ENCODE measurements at places on chromosomes 1 and 21.

DNA sequence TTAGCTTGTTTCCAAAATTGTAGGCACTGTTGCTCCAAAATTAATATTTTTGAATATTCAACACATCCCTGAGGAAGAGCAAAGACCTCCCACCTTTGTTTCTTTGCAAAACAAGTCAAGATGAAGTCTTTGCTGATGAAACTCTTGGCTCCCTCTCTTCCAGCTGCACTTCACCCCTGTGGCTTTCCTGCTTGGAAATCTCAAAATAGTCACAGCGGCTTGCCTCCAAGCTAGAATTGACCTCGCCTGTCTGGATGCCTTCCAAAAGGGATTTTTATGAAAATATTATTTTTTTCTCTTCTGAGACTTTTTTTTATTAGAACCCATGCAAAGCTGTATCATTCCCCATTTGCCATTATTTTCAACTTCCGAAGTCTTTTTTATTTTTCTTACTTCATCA, 71.1 kb upstream of the MROH9 start:
- DNase-seq = no peak

- no peak for DNase-seq
These were observed 31.4 kb downstream of the ZNF670 start for GRCh38 chr1:247047260-247047659.

DNA sequence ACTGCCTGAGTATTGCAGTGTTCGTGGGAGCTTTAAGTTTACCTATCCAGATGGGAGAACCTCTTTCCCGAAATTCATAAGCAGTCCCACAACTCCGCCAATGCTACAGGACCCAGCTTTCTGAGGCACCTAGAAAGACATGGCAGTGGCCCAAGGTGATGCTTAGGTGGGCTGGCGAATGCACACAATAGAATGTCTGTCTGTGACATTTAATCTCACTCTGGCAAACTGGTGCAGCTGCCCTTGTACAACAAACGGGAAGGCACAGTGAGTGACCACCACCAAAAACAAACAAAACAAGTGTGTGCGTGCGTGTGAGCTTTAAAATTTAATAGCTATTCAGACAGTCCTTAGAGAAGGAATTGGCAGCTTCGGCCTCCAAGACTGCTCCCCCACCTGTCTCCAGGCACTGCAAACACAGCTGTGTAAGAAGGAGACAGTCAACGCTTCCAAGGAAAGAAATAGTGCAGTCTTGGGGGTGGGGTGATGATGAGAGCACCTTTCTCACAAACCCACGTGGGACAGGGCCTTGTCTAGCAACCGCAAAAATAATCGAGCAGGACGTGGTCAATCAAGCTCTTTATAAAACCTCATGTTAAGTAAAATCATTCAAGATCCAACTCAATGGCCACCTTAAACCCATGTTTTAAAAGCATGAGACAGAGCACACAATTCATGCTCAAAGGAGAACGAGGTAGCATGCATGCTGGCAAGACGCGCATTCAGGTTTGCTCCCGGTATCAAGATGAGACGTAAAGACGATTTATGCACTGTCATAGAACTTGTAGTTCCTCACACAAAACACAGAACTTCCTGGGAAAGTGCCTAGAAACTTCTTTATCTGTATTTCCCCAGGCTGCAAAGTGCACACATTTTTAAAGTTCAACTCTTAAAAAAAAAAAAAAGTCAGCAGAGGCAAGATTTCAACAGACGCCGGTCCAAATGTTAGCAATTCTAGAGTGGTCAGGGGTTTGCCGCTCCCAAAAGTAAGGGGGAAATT, 84.1 kb downstream of the TM2D1 start:
- no peak for DNase-seq

- DNase-seq = no peak
These were observed 38.0 kb downstream of the PLXNA2 start for GRCh38 chr1:208206092-208206698.

DNA sequence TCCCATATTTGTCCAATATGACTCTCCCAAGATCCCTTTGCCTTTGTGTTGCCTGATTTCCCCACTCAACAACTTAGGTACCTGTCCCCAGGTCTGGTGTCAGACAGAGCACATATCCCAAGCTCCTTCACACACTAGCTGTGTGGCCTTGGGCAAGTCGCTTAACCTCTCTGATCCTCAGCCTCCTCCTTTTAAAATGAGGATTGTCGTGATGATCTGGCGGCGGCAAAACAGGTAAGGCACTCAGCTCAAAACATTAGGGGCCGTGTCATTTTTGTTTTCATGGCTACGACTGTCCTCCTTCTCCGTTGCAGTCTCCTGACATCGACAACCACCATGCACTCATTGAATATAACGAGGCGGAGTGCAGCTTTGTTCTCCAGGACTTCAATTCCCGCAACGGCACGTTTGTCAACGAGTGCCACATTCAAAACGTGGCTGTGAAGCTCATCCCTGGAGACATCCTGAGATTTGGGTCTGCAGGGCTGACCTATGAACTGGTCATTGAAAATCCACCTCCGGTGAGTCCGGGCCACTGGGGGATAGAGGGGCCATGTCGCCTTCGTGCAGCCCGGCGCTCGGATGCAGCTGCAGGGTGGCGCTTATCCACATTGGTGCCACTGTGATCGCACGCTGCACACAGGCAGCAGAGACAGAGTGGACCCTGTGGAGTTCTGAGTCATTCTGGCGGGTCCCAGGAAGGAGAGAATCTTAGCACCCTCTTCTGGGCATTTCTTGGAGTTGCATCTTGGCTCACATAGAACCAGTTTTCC, 25.2 kb downstream of the FHAD1 start:
- peak; percentile 71 for DNase-seq

GRCh38 chr1:235500971-235501540, 3.2 kb downstream of the B3GALNT2 start:
- no peak for DNase-seq

GRCh38 chr21:29052224-29052623, 21.2 kb downstream of the CCT8 start:
- no peak for DNase-seq

DNA sequence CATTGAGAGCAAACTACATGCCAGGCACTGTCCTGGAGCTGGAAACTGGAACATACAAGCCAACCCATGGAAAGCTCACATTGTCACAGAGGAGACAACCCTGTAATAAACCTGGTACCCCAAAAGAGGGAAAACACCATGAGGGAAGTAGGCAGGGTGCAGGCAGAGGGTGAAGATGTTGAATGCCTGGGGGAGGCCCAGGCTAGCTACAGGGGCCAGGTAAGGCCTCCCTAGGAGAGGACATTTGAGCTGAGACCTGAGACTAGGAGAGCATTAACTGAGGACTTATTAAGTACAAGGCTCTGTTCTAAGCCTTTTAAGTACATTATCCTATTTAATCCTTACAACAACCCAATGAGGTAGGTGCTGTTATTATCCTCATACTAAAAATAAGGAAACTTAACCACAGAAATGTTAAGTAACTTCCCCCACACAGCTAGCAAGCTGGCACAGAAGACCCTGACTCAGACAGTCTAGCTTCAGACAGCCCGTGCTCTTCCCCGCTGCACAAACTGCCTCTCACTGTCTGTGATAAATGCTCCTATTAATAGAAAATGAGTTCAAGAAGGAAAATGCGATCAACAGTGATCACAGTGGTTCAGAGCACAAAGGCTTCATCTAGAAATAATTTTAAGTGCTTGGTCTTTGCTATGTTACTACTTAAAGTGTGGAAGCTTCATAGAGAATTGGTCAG, 41.8 kb downstream of the ZNF281 start:
- DNase-seq = no peak

GRCh38 chr1:154906621-154907081, 29.9 kb downstream of the PMVK start:
- no peak for DNase-seq

DNA sequence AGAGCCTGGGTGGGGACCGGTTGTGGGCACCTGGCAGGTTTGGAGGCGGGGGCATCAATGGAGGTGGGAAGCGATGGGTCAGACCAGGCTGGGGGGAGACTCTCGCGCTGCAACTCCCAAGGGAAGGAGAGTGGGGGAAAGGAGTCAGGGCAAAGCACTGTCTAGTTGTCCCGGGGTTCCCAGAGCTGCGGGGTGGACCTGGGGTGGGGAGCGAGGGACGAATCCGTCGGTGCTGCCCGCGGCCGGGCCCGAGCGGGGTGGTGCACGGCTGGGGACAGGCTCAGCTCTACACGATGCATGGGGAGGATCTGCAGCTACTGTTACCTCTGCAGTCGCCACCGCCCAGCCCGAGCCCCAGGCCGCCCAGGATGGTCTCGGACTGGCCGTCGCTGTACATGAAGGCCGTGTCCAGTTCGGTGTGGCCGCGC, 427 bp downstream of the AKR7A2 start:
- DNase-seq = no peak

DNA sequence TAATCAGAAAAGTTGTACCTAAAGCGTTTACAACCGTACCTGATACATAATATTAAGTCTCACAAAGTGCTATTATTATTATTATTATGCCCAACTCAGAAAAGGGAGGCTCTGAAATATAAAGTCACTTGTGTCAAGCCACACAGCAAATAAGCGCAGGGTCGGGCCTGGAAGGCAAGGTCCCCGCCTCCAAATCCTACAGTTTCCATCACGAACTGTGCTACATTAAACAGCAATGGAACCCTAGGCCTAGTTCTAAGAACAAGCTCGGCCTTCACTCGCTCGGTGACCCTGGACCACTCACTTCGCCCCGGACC, 549 bp downstream of the PARS2 start:
- DNase-seq = no peak

- DNase-seq = no peak
These were observed 33.5 kb upstream of the RAP1A start for GRCh38 chr1:111586112-111586511.

GRCh38 chr1:91552091-91552490, 51.4 kb downstream of the CDC7 start:
- DNase-seq = no peak

GRCh38 chr1:69269491-69269890, 298.2 kb upstream of the LRRC7 start:
- no peak for DNase-seq

- DNase-seq = no peak
These were observed 35.6 kb downstream of the CASZ1 start for GRCh38 chr1:10760566-10761502.

DNA sequence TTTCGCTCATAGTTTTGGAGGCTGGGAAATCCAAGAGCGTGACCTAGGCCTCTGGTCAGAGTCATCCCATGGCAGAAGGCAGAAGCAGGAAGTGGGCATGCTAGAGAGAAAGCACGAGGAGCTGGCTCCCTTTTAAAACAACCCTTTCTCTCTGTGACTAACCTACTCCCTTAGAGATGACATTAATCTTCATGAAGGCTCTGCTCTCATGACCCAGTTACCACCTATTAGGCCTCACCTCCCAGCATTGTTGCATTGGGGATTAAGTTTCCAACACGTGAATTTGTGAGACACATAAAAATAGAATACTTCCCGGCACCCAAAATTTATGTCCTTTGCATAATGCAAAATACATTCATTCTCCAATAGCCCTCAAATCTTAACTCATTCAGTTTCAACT, 223.1 kb upstream of the ST6GALNAC5 start:
- DNase-seq = no peak

GRCh38 chr1:48186306-48186839, 36.1 kb upstream of the SLC5A9 start:
- no peak for DNase-seq

DNA sequence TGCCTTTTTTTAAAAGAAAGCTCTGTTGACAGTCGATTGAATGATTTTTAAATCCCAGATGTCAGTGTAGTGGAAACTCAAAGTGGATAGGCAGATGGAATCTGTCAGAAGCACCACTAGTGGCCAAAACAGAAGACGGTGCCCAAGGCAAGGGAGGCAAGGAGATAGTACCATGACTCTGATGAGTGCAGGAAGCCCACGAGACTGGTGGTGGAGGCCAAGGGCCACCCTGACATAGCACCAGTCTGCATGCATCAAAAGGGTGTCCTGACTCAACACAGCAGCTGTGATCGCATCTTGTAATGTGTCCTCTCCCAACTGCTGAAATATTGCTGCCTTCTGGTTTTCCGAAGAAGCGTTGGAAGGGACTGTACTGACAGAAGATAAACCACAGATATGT, 124.1 kb upstream of the PAPPA2 start:
- no peak for DNase-seq

DNA sequence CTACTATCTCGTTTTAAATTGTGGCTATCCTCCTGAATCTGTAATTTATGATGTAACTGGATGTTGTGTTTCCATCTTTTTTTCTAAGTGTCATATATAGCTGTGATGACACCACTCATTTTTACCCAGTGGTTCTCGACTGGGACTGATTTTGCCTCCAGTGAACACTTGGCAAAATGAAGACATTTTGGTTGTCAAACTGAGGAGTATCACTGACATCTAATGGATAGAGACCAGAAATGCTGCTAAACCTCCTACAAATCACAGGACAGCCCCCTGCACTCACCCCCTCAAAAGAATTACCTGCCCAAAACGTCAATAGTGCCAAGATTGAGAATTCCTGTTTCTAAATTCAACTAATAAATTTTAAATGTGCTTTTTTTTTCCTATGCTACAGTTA, 1.9 kb downstream of the TRMT13 start:
- DNase-seq = peak; percentile 9

DNA sequence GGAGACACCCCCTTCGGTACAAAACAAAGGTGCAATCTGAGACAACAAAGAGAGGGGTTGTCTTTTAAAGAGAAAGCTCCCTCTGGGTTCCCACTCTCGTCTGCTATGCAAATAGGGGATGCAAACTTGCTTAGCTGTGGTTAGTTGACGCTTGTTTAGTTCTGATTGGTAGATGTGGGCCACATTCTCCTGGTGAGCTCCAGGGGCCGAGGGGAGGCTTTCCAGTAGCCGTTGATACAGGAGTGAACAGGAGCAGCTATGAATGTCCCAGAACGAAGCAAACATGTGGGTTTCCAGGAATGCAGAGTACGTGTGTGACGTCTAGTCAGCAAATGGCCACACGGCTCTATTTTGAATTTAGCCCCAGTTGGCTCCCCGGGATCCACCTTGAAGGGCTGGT, 14.7 kb downstream of the TFF2 start:
- DNase-seq = peak; percentile 26

DNA sequence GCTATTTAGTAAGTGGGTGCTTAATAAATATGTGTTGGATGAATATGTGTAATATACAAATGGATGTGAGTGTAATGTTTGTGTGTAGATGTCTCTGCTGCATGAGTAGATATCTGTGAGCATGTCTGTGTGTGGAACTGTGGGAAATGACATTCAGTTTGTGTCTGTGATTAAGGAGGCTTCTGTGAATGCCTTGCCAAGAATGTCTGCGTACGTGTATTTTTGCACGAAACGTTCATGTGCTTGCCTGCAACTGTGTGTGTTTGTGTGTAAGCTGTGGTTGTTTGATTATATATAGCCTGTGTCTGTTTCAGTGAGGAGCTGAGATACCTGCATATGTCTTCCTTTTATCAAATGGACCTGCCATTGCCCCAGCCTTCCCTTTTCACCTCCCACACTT, 13.8 kb downstream of the DMBX1 start:
- DNase-seq = no peak
